ENCODE measurements at places on chromosomes 2 and 18.

DNA sequence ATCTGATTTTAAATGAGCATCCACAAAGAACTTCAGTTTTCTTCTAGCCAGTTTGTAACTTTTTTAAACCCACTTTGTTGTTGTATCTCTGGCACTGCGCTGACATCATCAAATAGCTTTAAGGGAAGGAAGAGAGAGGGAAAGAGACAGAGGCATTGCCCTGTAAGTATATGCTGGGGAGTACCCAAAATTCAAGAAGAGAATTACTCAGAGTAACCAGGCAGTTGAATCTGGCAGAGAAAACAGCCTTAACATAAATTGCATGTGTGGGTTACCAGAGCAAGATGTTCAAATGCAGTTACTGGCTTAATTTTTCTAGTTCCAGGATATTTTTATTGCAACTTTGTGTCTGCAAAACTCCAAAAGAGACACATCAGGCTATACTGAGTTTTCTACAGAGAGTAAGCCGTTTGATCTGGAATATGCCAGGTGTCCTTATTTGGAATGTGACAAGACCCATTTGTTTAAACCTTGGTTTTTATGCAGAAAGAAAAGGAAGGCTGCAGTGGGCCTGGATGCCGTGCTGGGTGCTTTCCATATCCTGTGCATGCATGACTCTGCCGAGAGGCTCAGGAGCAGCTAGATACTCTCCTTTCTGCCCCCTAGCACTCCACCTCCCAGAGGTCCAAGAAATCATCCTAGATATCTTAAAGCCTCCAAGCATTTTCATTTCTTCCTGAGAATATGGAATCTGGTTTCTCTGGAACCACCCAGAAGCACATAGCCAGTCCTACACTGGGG, 93.7 kb downstream of the MAPRE2 start:
- DNase-seq, result no peak

DNA sequence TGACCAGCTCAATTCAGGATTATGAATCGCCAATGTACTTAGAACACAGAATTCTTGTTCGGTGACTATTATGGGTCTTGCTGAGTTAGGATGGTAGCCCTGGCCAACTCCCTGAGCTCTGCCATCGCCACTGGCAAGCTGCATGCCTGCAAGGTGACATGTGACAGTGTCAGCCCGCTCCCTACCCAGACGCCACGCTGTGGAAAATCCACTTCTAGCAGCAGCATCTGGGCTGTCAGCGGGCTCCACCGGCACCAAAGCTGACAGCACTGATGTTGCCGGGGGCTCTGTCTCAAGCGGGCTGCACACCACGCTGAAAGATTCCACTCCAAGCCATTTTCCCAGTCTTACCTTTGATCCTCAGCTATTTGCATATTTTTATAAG, 100.7 kb downstream of the MYT1L start:
- DNase-seq, result peak; percentile 8

DNA sequence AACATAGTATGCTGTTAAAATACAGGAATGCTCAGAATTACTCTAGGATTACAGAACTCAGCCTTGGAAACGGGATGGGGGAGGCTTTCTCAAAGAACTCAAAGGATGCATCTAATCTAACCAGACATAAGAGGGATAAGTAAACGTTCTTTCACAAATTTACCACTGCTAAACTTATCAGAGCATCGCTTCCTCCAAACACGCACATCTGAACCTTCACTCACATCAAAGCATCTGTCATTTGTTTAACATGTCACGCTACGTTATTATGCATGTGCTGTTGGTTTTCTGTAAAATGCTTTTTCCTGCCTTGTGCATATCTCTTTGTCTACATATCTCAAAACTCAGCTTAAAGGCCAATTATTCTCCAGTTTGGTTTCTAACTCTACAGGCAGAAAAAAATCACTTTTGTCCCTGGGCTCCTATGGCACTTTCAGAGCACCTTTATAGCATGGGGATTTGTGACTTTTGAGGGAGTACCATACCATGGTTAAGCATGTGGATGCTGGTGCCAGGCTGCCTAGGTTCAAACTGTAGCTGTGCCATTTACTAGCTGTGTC, 106.7 kb upstream of the FSHR start:
- no peak for DNase-seq

DNA sequence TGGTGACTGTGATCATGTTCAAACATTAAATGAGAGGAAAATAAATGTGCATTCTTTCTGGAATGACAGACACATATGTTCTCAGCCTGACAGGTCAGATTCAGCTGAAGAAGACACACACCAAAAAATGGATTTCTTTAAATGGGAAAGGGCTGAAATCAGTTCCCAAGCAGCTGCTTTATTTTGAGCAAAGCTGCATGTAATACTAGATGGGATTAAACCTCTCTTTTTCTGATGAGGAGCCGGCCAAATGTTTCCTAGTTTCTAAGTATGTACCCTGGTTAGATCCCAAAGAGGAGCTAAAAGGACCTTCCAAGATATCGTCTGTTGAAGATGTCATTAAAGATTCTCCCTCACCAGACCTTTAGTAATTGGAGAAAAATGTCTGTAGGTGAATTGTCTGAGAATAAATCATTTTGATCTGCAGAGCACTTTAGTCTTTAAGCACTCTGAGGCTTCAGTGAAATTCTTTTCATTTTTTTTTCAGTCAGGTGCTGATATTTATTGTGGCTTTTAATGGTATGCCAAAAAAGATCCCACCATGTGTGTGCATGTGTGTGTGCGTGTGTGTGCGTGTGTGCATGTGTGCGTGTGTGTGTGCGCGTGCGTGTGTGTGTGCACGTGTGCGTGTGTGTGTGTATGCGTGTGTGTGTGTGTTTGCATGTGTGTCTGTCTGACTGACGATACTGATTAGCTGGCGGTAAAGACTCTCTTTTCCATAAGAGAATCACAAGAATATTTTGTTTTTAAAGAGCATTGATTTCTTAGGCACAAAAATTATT, 175.8 kb downstream of the IRS1 start:
- no peak for DNase-seq

GRCh38 chr18:2135309-2135708, 436.0 kb downstream of the METTL4 start:
- no peak for DNase-seq

GRCh38 chr18:42882122-42882521, 233.4 kb downstream of the RIT2 start:
- no peak for DNase-seq

- DNase-seq, result no peak
Observed at GRCh38 chr2:134663451-134664450, 55.0 kb downstream of the TMEM163 start.

GRCh38 chr2:66432801-66433694, 1.9 kb upstream of the MEIS1 start:
- peak; percentile 63 for DNase-seq

DNA sequence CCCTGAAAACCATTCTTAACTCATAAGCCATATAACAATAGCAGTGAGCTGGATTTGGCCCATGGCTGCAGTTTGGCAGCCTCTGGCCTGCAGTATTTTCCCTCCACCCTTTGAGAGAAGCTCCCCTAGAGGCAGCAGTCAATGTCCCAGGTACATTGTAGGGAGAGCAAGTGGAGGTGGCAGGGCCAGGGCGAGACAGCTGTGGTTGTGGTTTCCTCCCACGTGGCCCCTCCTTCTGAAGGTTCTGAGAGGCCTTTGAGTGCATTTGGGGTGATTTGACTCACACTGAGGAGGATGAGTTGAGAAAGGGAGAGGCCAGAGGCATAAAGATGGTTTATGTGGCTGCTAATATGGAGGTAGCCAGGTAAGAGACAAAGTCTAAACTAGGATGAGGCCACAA, 45.5 kb upstream of the LDAH start:
- no peak for DNase-seq

DNA sequence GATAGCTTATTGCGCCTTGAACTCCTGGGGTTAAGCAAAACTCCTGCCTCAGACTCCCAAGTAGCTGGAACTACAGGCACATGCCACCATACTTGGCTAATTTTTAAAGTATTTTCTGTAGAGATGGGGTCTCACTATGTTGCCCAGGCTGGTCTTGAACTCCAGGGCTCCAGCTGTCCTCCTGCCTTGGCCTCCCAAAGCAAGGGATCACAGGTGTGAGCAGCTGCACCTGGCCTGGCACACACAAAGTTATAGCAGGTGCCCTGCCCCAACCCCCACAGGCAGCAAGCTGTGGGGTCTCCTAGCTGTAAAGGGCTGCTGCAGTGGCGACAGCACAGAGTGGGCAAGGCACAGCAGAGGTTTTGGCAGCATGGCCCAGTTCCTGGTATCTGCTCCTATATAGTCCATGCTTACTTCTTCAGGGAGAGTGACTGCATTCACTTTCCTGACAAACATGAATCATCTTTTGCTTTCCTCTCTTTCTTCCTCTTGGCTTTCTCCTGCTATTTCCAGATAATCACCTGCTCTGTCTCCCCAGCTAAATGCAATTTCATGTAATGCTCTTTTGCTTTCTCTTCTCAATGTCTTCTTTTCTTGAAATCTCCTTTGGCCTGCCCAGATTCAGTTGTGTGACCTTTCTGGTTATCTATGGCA, 27.3 kb upstream of the METAP1D start:
- DNase-seq, result no peak

DNA sequence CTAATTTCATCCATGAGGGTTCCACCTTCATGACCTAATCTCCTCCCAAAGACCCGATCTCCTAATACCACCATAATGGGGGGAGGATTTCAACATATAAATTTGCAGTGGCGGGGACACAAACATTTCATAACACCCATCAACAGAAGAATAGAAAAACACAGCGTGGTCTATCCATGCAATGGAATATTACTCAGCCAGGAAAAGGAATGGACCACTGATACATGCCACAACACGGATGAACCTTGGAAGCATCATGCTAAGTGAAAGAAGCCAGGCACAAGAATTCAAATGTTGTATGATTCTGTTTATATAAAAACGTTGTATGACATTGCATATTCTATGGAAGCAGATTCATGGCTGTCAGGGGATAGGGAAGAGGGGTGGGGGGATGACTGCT, 2.7 kb downstream of the PRLH start:
- no peak for DNase-seq

DNA sequence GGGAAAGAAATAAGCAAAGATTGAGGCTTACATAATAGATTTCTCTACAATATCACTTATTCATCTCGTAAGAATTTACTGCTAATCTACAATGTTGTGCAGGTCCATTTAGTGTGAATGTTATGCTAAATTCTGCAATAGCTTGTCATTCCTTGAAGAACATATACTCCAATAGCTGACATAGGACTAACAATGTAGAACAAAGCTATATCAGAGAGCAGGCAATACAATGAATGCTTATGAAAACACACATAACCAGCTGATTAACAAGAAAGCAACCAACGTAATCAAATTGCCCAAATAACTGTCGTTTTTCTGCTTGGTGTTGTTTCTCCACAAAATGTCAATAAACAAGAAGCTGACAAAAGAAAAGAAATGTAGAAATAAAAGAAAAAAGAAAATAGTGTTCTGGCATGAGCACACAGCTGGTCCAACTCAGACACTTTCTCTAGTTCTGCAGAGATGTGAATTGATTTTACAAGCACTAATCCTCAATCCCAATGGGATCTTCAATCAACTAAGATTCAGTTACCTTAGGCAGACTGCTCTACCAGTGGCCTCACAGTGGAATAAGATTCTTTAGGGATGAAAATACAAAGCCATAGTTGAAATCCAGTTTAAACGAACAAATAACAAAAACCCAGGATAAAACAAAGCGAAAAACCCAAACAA, 1024.7 kb upstream of the PIK3C3 start:
- no peak for DNase-seq

DNA sequence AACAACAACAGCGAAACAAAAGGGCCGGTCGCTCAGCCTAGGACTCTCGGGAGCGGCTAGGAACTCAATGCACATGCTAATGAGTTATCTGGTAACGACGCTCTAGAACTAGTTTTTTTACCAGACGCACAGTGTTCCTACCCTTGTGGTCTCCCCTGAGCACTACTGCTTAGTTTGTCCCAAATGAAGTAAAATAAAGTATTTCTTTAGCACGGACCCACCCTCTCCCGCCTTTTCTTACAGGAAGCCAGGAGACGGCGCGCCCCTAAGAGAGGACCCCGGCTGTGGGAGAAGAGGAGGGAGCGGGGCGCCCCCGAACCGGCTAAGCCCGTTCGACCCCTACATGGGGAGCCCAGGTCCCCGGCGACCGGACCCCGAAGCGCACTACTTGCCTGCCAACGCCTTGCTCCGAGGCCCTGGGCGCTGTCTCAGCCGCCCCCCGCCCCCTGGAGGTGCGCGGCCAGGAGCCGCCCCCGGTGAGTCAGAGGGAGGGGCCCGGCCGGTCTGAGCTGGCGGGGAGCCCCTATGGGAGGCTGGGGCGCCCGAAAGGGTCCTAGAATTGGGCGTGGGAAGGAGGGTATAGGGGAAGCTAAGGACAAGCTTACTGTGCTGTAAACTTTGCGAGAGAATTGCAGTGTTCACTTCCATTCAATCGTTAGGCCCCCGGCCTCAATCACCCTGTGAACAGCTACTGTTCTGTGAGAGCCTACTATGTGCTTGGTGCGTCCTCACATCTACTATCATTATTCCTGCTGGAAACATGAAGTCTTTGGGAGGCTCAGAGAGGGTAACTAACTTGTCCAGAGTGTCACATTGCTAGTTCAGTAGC, 3.6 kb upstream of the CAPG start:
- DNase-seq, result no peak

DNA sequence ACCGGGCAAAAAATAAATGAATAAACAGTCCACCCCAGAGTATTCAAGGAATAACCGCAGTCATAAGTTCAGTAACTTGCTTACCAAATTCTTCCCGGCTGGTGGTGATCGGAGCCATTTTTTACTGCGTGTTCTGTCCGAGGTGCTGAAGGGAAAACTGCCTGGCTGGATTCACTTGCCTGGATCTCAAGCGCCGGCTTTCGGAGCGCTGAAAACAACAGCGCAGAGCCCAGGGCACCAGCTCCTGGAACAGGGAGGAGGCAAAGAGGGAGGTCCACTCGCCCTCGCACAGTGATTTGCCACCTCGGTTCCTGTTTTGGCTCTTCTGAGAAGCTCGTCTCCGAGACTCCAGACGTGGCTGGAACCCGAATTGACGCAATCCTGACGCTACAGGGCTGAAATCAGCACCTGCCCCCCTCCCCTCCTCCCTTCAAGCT, at the start of gene SYT4:
Gene SYT4 (minus strand): TSS at position 327 of the 437 bp plus-strand sequence. CDS start 209 bp downstream, at position 118.
- peak; percentile 74 for DNase-seq

DNA sequence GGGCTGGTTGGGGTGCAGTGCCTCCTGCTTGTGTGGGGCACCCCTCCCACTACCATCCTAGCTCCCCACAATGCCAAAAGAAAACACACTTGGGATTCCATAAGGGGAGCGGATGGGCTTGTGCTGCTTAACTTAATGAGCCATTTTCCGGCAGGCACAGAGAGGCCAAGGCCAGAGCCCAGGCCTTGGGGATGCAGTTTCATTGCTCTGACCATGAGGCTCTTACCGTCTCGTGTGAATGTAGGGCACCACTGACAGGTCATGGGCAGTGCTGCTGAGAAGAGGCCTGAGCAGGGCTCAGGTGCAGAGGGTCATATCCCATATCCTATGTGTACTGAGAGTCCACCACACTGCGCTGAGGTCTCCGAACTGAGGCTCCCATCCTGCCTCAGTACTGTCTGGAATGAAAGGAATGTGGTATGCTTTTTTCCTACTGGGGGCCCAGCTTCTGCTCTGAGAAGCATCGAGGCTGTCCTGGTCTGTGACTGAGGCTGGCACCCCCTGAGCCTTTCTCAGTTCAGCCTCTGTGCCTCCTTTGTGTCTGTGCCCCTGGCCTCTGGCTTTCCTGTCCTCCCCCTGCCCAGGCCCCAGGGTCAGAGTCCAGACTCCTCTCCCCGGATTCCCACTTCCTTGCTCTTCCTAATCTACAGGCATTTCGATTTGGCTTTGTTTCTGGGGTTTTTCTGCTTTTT, 45.2 kb upstream of the MAPRE3 start:
- no peak for DNase-seq

Data from anterior cingulate cortex (tissue), 58 donors.